ENCODE measurements at places on chromosomes 12 and 14.
A peak's percentile ranks its signal among the peaks of the same experiment; 100 is the strongest.

DNA sequence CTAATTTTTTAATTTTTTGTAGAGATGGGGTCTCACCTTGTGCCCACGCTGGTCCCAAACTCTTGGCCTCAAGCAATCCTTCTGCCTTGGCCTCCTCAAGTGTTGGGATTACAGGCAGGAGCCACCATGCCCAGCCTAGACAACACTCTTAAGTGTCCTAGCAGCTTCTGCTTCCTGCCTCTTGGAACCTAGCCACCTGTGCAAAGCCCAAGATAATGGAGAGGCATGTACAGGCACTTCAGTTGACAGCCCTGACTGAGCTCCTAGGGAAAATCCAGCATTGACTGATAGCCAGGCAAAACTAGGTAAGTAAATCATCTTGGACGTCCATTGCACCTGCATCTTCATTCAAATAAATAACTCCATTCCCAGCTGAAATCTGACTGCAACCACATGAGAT is 15.5 kb downstream of the COX14 start:
- DNase-seq = no peak

GRCh38 chr12:110245369-110245772 is 35.7 kb upstream of the ATP2A2 start:
- DNase-seq = peak; percentile 9

DNA sequence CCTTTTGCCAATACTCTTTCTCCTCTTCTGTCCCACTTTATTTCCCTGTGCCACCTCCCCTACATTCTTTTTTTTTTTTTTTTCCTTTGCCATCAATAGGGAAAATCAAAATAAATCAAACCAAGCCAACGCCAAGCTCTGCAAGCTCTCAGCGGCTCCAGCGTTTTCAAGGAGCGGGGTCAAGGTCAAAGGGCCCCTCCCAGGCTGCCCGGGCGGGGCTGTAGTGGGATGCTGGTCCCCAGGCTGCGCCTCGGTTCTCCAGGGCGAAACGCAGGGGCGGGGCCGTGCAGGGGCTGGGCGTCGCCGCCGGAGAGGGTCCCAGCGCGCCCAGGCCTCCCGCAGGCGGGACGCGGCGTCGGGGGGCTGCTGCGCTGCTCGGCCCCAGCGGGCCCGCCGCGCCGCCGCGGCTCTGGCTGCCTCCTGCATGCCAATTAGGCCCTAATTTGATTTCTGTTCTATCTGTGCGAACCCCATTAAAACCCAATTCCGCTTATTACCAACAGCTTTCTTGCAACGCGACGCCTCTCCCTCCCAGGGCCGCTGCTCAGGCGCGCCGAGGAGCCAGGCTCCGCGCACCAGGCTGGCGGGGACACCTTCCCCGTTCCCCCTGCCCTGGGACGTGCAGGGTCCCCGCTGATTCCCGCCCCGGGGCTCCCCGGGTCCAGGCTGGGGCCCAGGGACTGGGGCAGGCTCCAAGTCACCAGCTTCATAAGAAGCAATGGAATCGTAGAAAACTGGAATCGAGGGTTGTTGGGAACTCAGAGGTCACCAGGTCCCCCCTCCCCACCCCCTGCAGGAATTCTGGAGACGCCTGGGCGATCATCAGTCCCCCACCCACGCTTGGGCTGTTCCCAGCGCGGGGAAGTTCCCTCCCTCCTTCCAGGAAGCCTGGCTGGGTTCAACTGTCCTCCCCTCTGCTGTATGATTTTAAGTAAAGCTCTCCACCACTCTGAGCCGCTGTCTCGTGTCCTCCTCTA is 50.7 kb upstream of the MAP1LC3B2 start:
- DNase-seq = no peak

- DNase-seq = no peak
Observed at GRCh38 chr12:132346471-132347175, 17.2 kb upstream of the GALNT9 start.

- no peak for DNase-seq
Observed at GRCh38 chr14:105083926-105084685, 18.9 kb upstream of the GPR132 start.

DNA sequence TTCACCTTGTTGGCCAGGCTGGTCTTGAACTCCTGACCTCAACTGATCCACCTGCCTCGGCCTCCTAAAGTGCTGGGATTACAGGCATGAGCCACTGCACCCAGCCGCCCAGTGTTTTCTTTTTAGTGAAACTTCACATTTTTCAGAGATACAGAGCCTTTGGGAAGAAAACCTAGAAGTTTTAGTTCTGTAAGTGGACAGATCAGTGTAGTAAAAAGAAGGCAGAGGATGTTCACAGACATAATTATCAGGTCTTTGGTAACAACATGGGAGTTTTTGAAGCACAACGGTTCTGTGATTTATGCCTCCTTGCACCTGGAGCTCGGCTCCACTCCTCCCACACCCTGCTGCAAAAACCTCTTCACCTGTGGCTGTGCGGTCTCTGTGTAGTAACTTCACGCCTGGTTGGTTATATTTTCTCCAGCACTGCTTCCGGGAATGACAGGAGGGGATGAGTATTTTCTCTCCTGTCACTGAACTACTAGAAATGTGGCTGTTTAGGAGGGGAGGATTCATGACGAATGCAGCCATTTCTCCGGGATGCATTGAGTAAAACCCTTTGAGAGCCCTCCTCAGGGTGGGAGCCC is 67.0 kb downstream of the ARF6 start:
- DNase-seq = no peak

GRCh38 chr12:8890313-8891085 is 23.8 kb upstream of the PHC1 start:
- DNase-seq = peak; percentile 25

- no peak for DNase-seq
Observed at GRCh38 chr12:19206493-19207077, 77.1 kb downstream of the PLEKHA5 start.

DNA sequence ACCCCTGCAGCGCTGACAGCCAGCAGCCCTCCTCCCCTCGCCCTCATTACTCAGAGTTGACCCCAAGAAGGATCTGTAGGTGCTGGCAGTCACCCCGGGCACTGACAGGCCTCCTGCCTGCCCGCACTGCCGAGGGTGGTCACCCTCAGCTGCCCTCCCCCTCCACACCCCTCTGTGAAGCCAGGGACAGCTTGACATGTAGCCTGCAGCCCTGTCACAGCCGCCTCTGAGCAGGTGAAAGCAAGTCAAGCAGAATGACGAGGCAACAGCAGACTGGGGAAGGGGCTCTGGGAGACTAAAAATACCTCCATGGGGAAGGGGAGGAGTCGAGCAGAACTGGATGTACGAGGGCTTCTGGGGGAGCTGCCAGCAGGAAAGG is 178.1 kb downstream of the DPF3 start:
- DNase-seq = no peak

DNA sequence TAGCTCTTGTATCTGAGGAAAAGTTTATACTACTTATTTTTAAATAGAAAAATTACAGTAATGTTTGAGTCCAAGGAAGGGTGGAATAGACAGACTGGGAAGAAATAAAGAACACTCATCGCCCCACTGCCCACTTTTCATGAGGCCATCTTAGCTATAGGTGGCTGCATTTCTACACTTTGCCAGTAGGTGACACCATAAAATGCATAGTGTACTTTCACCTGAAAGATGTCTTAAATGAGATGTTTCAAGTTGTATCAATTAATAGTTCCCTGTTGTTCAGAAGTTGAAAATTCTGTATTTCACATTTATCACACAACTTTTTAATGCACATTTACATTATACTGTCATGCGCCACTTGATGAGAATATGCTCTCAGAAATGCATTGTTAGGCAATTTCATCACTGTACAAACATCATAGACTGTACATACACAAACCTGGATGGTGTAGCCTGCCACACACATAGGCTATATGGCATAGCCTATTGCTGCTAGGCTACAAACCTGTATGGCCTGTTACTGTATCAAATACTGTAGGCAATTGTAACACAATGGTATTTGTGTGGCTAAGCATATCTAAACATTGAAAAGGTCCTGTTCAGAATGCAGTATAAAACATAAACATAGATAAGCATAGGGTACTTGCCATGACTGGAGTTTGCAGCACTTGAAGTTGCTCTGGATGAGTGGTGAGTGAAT is 27.6 kb downstream of the PMCH start:
- DNase-seq = no peak

- DNase-seq = no peak
Observed at GRCh38 chr12:108198043-108198442, 69.0 kb downstream of the WSCD2 start.

All from stimulated activated CD8-positive, alpha-beta memory T cell treated with anti-CD3 and anti-CD28 coated beads, Interleukin-2, amount 100 ng/mL, for 1 hour (primary cell).